ENCODE measurements at places on chromosomes 3 and 15. TPM values are rescaled to one million over a fixed set of nuclear protein-coding genes. Genes with fewer than 3 reads are reported as not detected.

DNA sequence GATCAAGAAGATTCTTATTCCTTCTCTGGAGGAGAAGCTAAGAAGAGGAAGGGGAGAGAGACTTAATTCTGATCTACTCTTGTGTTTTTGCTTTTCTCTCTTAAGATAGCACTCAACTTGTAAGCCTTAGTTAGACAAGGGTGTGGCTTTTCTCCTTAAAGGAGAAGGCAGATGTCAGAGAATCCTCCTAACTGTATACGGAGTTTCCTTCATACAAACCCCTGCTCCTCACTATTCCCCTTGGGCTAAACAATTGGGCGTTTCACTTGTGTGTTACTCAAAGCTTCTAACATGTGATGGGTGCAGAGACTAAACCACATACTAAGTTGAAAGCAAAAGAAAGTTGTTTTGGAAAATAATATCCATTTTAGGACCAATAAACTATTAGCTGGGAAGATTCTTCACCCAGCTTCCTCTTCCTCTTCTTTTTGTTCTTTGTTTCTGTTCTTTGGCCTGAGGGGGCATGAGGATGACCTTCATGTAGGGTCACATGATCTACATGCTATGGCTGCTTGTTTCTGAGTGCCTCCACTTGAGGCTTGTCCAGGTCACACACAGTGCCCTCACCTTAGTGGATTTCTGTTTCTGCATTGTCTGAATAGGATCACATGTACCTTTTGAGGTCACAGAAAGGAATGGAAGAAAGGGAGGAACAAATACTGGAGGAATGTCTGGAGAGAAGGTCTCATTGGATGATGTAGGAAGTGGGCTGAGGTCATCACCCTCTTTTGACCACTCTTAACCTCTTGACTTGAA lies 14.6 kb downstream of the SPINK8 start:
- DNase-seq, result no peak

DNA sequence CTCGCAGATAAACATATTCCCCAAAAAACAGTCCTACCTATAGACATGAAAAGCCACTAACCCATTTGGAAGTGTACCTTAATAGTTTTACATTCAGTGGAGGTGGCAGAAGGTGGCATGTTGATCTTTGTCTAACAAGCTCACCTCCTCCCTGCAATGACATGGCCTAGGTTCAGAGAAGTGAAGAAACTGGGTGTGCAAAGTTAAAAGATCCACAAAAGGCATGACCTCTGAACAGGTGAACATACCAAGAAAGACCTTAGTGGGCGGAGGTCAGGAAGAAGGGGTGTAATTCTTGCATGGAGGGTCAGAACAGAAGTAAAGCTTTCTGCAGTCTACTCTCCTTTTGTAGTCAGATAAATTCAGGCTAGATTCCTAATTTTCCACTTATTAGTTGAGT lies 822 bp downstream of the MRPL3 start:
- DNase-seq, result no peak

- DNase-seq, result peak; percentile 96
Measured at GRCh38 chr3:194255252-194256039, 95.7 kb downstream of the CPN2 start.

SSUH2 gene
- 0.66 TPM for total RNA-seq

DNA sequence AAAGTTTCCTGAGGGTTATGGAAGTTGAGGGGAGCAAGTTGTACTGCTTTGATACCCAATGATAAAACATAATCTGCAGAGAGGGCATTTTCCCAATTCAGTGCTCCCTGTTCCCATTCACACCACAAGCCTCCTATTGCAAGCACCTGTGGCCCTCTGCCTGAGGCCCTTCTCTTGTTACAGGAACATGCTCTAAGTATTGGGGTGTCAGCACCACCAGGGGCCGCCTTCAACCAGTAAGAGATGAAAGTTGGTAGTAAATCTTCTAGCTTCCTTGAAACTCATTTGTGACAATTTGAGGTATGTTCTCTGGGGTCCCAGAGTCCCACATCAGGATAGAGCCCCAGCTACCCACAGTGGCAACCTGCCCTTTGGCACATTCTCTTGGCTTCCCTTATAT lies 265.4 kb upstream of the ARHGEF26 start:
- no peak for DNase-seq

- DNase-seq, result no peak
Measured at GRCh38 chr3:176814285-176814684, 383.0 kb downstream of the TBL1XR1 start.

SLC49A4 gene
- total RNA-seq, result 21.2 TPM

- no peak for DNase-seq
Measured at GRCh38 chr15:95281470-95281869, 1049.0 kb upstream of the NR2F2 start.

GRCh38 chr15:36756707-36757106 lies 177.3 kb downstream of the CDIN1 start:
- DNase-seq, result no peak

DNA sequence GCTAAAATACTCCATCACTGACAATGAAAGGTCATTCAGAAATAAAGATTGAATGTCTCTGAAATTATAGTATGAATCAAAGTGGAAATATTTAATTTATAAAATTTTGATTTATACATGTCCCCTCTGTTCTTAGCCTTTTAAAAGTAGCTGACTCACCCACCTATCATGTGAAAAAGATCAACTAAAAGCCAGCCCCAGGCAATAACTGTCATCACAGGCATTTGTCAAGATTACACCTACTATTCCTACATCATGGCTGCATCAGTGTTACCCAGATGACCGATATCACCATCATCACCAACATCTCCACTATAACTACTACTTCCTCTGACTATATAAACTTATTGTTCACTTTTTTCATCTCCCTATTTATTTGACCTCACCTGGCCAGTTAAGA lies 14.3 kb upstream of the PIK3R4 start:
- no peak for DNase-seq

POLG gene
- 56.1 TPM for total RNA-seq

DNA sequence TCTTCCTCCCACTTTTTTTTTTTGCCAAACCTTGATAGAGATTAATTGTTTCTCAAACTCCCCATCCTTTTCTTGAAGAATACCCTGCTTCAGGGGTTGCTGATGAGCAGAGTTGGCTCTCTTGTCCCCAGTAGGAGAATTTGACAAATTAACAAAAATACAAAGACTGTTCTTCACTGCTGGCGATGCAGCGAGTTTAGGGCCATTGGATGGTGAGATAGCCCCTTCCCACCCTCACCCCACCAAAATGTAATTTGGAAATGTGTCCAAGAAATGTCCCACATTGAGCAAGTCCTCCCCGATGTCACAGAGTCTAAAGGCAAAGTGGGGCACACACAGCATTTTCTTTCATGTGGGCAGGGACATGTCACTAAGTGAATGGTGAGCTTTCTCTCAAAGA lies 136.0 kb upstream of the RARB start:
- no peak for DNase-seq

GRCh38 chr15:72136170-72137051 lies 18.2 kb downstream of the SENP8 start:
- no peak for DNase-seq

GRCh38 chr3:77328690-77329089 lies 288.8 kb downstream of the ROBO2 start:
- DNase-seq, result no peak

- peak; percentile 92 for DNase-seq
Measured at GRCh38 chr3:113157408-113158030, 53.8 kb upstream of the BOC start.
